BJ (cell line): ENCODE measurements at places on chromosomes 4 and X.

DNA sequence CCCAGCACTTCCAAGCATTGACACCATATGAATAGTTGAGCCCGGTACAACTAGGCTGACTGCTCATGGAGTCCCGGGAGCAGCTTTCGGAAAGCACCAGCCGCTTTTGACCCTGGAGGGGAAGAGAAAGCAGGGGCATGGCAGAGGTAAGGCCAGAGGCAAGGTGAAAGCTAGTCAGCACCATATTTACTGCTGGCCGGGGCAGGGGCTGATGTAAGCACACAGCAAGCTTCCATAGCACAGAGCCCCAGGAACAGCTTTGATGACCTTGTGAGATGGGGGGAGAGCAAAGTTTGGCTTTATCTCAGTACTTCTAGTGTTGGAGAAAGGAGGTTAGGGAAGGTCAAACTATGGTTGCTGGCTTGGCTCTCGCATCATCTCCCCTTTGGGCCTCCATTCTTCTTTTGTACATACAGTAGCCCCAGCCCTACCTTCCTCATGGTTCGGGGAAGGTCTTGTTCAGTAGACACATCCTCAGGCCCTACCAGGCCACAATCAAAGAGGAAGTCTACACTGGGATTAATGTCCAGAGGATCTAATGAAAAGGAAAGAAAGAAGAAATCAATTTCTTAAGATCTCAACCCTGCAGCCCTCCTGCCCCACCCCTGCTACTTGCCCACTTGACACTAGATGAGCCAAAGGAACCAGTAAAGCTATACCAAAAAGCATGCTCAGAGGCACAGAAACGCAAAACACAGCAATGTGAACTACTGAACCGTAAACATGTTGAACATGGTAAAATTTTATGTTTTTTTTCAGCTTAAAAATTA lies 9.4 kb downstream of the ZMYM3 start:
- no peak for DNase-seq

DNA sequence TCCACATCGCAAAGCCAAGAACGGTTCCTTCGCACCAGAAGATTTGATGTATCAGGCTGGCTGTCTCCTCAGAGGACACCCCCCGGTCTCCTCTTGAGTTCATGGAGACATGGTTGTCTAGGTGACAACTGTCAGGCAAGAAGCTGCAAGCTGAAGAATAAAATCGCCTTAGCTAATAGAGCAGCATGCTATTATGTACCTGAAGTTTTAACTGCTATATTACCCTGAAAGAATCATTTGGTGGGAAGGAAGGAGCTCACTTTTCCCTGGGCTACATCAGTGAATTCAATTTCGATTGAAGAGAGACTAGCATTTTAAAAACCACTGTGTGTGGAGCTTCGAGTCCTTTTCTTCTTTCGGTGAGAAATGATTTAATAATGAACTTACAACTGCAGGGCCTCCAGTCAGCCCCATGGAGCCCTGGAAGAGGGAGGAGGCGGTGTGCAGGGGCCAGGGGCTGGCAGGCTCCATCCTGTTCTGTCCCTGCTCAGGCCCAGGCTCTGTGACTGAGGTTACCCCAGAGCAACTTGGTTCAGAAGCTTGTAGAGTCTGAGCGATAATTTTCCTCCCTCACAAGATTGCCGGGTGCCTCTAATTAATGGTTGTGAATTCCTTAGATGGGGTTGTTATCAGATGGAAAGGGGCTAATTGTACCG lies 191.3 kb downstream of the MID1IP1 start:
- no peak for DNase-seq

DNA sequence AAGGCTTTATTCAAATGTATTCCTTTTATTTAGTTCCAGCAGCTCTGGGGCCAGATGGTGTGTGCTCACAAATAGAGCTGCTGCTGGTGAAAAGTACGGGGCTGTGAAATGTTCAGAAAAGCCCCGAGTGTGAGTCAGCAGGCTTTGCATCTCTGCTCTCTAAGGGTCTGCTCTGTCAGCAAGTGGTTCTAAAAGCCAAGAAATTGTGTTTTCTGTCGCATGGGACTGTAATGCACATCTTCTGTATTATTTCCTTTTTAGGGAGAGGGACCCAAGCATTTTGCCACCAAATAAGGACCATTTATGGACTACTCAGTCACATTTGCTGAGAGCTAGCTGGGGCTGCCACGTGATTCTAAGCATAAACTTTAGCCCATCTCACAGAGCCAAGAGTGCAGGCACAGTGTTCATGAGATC lies 82.9 kb upstream of the NHS start:
- no peak for DNase-seq

DNA sequence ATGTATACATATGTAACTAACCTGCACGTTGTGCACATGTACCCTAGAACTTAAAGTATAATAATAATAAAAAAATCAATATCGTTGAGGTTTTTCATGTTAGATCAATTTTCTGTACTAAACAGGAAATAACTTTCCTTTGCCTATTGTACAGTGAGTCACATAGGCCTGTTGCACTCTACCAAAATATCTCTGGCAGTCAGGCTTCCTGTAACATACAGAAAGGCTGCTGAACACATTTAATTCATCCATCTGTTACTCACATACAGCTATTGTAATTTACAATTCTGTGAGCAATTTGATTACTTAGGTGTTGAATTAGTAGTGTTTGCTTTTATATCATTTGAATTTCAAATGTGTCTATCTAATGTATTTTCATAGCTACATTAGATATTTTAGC lies 427.8 kb downstream of the TMA16 start:
- DNase-seq: no peak

- no peak for DNase-seq
These were observed 976 bp downstream of the PHKA1 start for GRCh38 chrX:72713130-72713529.
